ENCODE measurements at places on chromosomes 11 and 22.

- DNase-seq: no peak
Observed at GRCh38 chr11:31558001-31558400, 48.4 kb downstream of the ELP4 start.

GRCh38 chr22:23742505-23743264 lies 8.2 kb downstream of the ZNF70 start:
- no peak for DNase-seq

DNA sequence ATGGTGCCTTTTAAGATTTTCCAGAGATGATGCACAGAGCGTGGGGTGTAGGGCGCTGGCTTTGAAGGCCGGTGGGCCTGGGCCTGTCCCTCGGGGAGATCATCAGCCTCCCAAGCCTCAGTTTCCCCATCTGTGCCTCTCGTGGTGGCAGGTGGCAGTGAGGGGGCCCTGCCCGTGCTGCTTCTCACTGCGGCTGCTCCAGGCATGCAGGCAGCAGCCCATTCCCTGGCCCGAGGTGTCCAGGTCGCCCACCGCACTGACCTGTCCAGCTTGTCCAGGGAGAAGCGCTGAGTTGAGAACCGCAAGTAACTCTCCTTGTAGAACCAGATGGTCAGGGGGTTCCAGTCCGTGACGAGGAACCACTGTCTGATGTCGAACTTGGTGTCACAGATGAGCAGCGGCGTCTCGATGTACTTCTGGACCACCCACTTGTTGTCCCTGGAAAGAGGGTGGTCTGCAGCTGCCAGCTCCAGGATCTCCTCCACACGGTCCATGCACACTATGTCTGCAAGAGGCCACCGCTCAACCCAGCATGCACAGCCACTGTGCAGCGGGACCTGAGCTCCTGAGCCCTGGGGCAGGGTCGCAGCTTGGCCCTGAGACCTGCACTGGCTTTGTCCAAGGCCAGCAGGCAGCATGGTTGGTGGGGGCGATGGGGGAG lies 20.5 kb upstream of the IL17REL start:
- DNase-seq: no peak

GRCh38 chr11:19714022-19714386 lies 1.4 kb downstream of the NAV2 start:
- DNase-seq: no peak

DNA sequence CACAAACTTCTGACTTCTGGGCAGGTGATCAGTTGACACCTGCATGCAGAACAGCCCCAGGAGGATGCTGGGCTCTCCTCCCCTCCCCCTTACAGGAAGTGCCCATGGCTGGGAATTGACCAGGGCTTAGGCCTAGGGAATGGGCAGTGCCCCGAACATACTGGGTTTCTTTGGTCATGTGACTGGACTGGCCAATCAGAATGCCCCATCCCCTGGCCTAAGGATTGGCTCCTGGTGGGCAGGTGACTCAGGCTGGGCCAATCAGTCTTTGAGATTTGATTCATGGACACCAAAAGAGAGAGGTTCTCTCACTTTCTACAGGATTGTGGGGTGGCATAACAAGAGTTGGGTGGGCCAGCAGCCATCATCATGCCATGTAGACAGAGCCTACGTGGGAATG lies 37.1 kb downstream of the MCM5 start:
- DNase-seq: no peak

DNA sequence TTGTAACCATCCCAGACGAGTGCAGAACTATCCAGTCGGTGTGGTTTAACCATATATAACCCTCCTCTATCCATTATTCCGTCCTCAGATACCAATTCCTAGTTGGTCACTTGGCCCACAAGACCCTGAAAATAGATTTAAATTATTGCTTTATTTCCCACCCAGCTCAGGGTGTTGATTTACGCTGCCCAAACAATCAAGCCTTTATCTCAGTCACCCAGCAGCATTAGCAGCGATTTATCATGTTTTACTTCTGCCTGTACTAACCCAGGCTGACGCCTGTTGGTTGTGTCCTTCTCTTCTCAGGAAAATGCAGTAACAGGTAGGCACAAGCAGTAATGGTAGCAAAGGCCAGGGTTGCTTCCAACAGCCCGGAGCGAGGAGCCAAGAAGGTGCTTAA lies 81.2 kb downstream of the DSCAML1 start:
- no peak for DNase-seq

DNA sequence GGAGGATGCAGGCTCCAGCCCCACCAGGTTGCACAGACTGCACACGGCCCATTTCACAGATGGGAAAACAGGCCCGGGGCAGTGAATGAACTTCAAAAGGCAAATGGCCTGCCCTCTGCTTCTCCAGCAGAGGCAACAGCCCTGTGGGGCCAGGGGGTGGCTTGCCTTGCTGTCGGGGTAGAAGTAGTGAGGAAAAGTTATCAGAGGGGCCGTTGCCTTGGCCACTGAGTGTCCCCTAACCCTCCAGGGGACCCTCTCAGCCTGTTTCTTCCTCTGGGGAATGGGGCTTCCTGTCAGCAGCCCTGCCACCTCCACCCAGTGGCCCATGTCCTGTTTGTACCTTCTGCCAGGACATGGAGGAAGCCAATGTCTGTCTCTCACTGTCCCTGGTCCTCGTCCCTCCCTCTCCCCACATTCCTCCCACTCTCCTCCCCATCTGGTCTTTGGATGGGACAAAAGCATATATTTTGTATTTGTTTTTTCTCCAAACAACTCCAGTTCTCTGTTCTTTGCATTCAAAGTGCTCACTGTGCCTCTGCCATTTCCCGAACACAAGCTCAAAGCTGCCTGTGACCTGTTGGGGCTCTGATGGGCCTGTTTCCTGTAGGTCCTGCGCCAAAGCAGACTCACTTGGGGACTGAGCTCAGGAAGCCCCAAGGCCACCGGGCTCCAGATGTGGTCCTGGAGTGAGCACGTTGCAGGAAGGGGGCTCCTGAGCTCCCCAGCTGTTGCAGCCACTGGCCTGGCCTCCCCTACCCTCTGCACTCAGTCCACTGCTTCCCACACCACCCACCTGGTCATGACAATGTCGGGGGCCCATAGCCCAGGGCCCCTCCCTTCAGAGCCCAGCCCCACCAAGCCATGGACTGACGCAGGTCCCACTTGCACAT lies 9.5 kb downstream of the MAP4K2 start:
- no peak for DNase-seq
